Psoas muscle (tissue), 8 donors: ENCODE measurements at places on chromosomes 7 and 10. TPM values are rescaled to one million over a fixed set of nuclear protein-coding genes. Genes with fewer than 3 reads are reported as not detected.

DNA sequence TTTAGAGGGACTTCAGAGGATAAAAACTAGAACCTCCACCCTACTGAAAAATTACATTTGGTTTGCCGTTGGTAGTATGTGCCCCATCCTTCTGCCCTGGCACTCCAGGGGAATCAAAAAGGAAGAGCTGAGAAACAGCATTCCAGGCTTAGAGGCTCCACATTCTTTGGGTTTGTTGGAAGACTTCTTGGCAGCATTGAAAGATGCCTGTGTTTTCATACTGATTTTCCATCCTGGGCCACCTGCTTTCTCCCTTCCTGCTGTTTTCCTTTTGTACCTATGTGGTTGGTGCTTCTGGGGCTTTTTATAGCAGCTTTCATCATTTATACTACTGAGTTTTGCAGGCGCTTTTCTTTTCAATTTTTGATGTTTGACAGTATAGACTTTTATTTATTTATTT lies 61.7 kb downstream of the AUTS2 start:
- no peak overlapping the region for H3K4me3 ChIP-seq
- peaks cover 21% of the 10 kb centered on the region for H3K4me1 ChIP-seq
- no peaks in the 10 kb centered on the region for H3K27me3 ChIP-seq
- no peak for DNase-seq
- H3K27ac ChIP-seq = no peak overlapping the region

- H3K36me3 ChIP-seq = no peaks in the 10 kb centered on the region
- DNase-seq = no peak
- H3K4me3 ChIP-seq = peak overlapping the region; percentile 66
These were observed 104.9 kb upstream of the LEP start for GRCh38 chr7:128136215-128136597.

DNA sequence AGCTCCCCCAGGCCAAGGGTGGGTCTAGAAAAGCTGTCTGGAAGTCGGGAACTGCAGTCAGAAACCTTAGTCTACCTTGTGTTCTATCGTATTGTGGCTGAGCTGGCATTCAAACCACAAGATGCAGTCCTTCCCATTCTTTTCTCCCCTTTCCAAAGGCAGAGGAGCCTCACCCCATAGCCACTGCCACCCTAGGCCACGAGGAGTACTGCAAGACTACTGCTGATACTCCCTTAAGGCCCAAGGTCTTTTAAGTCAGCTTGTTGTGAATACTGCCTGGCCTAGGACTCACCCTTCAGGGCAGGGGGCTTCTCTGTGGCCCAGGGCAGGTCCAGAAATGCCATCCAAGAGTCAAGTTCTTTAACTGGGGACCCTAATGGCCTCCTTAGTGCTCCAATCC lies 214.5 kb upstream of the CNTNAP2 start:
- DNase-seq = no peak
- H3K27ac ChIP-seq = no peak overlapping the region
- no peaks in the 10 kb centered on the region for H3K27me3 ChIP-seq
- H3K4me1 ChIP-seq = no peaks in the 10 kb centered on the region

The PAX2 gene
- not detected for polyA plus RNA-seq

- no peak for DNase-seq
- H3K4me3 ChIP-seq = no peak overlapping the region
- no peaks in the 10 kb centered on the region for H3K4me1 ChIP-seq
- no peaks in the 10 kb centered on the region for H3K36me3 ChIP-seq
- no peak overlapping the region for H3K27ac ChIP-seq
These were observed 29.0 kb upstream of the HNRNPH3 start for GRCh38 chr10:68302871-68303270.

DNA sequence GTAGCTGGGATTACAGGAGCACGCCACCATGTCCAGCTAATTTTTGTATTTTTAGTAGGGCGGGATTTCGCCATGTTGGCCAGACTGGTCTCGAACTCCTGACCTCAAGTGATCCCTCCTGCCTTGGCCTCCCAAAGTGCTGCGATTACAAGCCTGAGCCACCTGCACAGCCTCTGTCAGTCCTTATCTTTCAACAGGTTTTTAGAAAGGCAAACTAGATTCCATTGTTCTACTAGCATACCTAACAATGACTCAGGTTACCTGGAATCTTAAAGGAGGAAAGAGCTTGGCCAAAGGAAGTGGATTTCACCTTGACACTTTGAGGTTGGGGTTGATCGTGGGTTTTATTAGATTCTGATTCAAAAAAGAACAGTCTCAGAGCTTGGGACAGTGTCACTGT lies 3.2 kb downstream of the ABCC2 start:
- DNase-seq = no peak
- H3K4me3 ChIP-seq = no peak overlapping the region
- H3K36me3 ChIP-seq = no peaks in the 10 kb centered on the region
- peaks cover 8% of the 10 kb centered on the region for H3K4me1 ChIP-seq
- no peaks in the 10 kb centered on the region for H3K27me3 ChIP-seq

The C10orf62 gene
- polyA plus RNA-seq = not detected

GRCh38 chr7:151123822-151124464 lies 37.7 kb downstream of the AGAP3 start:
- peak; percentile 91 for DNase-seq
- peaks cover 20% of the 10 kb centered on the region for H3K4me1 ChIP-seq
- no peak overlapping the region for H3K4me3 ChIP-seq
- H3K36me3 ChIP-seq = peaks cover 63% of the 10 kb centered on the region
- H3K27me3 ChIP-seq = no peaks in the 10 kb centered on the region

GRCh38 chr10:102397222-102398171 lies 2.0 kb downstream of the NFKB2 start:
- no peaks in the 10 kb centered on the region for H3K27me3 ChIP-seq
- H3K36me3 ChIP-seq = peaks cover 52% of the 10 kb centered on the region
- no peak for DNase-seq
- peak overlapping the region; percentile 97 for H3K27ac ChIP-seq
- peaks cover 26% of the 10 kb centered on the region for H3K4me1 ChIP-seq
- H3K4me3 ChIP-seq = peak overlapping the region; percentile 75

The ADRB1 gene
- polyA plus RNA-seq = 0.12 TPM

- peak overlapping the region; percentile 100 for H3K27ac ChIP-seq
- H3K4me3 ChIP-seq = peak overlapping the region; percentile 97
- no peak for DNase-seq
- peaks cover 24% of the 10 kb centered on the region for H3K4me1 ChIP-seq
- H3K36me3 ChIP-seq = no peaks in the 10 kb centered on the region
These were observed 907 bp upstream of the IFRD1 start for GRCh38 chr7:112449353-112449752.
